Suprapubic skin (tissue), 4 donors: ENCODE measurements at places on chromosomes 4 and X. TPM values are rescaled to one million over a fixed set of nuclear protein-coding genes. Genes with fewer than 3 reads are reported as not detected.

DNA sequence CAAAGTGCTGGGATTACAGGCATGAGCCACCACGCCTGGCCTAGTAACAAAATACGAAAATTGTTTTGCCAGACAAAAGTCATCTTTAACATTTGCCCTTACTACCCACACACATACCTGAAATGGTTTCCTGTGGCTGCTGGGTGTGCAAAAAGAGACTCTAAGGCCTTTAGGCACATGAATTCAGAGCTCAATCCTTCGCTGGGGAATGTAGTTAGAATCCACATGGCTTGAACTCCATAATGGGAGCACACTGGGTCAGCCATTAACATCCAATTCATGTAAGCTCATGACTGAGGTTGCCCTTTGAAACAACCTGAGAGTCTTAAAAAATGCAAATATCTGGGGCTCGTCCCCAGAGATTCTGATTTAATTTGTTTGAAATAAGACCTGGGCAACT is 87.8 kb downstream of the HPGD start:
- DNase-seq: no peak

DNA sequence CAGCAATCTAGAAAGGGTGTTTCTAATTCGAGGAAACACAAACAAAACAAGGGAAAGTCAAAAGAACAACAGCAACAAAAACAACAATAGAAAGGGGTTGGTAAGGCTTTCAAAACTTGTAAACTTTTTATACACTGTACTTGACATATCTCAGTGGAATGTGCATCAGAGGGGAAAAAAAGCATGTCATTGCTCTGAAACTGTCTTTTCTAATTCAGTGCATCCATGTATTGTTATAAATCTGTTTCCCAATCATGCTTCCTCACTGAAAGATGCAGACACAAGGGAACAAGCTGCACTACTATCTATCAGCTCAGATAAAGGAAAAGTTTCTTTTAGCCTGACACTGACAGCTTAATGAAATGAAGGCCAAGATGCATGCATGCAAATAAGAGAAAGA is 44.2 kb upstream of the PCDH18 start:
- DNase-seq: no peak

- no peak for DNase-seq
Observed at GRCh38 chr4:150890246-150890645, 124.8 kb downstream of the LRBA start.

The SATL1 gene
- total RNA-seq: not detected

The TBCK gene
- 23.3 TPM for total RNA-seq
